ENCODE measurements at places on chromosomes 4 and X.

- no peak for DNase-seq
Observed at GRCh38 chr4:38231626-38232025, 271.4 kb downstream of the PTTG2 start.

DNA sequence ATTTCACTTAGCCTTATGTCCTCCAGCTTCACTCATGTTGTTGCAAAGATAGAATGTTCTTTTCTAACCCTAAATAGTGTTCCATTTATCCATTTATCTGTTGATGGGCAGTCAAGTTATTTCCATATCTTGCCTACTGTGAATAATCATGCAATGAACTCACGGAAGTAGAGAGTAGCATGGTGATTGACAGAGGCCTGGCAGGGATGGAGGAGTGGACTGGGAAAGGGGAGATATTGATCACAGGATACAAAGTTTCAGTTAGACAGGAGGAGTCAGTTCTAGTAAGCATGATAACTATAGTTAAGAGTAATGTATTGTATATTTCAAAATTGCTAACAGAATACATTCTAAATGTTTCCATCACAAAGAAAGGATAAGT is 10.3 kb upstream of the CLNK start:
- DNase-seq = no peak

DNA sequence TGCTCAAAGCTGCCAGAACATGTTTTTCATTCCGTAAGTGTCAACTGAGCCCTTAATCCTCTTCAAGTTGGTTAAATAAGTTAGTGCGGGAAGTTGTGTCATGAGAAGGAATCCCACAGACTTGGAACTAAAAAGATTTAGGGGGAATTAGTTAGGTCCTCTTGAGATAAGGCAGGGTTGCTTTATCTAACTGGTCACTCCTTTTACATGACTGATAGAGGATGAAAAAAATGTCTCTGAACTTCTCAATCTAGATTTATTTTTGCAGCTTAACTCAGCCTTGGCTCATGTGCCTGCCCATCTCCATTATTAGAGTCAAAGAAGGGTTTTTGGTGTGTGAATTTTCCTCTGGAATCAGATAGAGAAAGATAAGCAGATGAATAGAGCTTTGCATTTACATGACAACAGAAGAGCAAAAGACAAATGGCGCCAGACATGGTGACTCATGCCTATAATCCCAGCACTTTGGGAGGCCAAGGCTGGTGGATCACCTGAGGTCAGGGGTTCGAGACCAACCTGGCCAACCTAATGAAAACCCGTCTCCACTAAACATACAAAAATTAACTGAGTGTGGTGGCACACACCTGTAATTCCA is 882.9 kb downstream of the RPA4 start:
- no peak for DNase-seq

DNA sequence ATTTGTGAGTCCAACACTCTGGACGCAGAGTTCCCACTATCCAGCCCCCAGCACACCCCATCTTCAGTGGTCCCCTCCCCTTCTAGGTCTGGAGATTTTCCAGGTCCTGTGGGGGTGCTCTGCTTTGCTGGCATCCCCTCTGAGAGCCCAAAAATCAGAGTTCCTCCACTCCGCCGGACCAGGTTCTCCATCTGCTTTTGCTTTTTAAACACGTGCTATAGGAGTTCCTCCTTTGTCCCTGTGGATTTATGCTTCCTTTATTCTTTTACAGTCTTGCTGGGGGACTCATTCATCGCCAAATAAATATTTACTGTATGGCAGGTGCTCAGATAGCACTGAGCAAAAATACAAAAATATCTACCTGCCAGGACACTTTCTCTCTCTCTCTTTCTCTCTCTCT is 324.7 kb downstream of the STK32B start:
- no peak for DNase-seq

GRCh38 chr4:142377342-142378091 is 468.6 kb downstream of the INPP4B start:
- no peak for DNase-seq

- no peak for DNase-seq
Observed at GRCh38 chr4:155759372-155760252, 791 bp downstream of the GUCY1B1 start.

DNA sequence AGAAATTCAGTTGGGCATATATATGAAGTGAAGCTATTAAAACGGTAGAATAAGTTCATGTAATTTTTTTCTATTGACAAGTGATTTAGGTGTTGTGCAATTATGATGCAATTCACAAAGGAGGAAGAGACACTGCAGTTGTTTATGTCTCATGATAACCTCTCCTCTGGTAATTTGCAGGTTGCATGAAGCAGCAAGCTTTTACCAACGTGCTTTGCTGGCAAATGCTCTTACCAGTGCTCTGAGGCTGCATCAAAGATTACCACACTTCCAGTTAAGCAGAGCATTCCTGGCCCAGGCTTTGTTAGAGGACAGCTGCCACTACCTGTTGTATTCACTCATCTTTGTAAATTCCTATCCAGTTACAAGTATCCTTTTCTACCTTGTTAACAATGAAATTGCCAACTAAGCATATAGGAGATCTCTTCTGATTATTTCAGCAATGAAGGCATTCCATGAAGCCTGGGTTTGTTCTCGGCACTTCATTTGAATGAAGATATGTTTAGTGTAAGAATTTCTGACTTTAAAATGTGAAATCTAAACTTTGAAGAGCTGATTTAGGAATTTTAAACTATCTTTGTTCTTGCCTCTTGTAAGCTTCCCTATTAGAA is 3.9 kb downstream of the TMEM33 start:
- DNase-seq = no peak

DNA sequence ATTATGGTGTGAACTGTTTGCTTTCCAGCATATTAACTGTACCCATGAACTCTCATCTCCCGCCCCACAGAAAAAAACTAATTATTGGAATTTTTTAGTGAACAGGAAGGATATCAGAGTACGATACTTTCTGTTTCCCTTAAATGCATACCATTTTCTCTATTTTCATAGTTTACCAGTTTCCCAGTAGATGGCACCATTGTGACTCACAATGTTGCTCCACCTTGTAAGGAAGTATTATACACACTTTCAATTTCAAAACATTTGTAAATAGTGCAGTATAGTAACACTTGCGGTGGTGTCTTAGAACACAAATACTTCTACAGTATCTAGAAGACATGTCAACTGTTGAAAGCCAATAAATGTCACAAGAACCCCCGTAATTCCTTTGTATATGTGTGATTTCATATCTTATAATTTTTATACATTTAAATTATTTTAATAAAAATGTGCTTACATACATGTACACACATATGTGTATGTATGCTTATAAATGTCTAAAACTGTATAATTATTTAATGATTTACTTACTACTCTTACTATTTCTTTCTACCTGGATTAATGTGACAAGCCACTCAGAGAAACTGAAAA is 167.3 kb downstream of the SLIT2 start:
- DNase-seq = no peak
